ENCODE measurements at places on chromosomes 4 and X.

DNA sequence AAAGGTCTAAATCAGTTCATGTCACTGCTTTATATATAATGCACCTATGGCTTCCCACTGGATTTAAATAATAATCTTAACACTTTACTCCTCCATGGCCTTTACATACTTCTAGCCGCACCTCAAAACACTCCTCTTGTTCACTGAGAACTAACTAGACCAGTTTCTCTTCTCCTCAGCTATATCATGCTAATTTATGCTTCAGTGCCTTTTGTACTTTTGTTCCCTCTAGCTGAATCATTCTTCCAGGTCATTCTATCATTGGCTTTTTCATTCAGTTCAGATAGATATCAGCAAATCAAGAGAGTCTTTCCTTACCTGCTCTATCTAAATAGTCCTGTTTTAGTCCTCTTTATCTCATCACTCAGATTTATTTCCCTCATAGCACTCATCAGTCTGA, 64.2 kb downstream of the TET2 start:
- DNase-seq = no peak

DNA sequence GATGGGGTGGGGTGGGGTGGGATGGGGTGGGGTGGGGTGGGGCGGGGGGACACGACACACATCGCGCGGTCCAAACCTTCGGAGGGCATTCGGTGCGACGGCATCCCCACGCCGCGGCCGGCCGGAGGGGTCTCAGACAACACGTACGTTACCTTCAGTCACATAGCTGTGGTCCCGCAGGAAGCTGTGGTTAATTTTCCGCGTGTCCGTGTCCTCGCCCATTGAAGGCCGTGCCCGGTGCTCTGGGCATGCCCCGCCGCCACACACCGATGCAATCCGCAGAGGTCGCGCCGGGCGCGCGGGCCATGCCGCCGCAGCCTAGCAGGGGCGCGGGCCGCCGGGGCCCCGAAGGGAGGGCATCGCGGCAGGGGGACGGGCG, 417 bp downstream of the PPP2R2C start:
- DNase-seq = no peak

- DNase-seq = no peak
These were observed 336.6 kb upstream of the MAD2L1 start for GRCh38 chr4:120403296-120403695.

- DNase-seq = no peak
These were observed 34.8 kb downstream of the HOPX start for GRCh38 chr4:56646341-56646740.

GRCh38 chr4:85569730-85570299, 94.9 kb downstream of the ARHGAP24 start:
- no peak for DNase-seq

DNA sequence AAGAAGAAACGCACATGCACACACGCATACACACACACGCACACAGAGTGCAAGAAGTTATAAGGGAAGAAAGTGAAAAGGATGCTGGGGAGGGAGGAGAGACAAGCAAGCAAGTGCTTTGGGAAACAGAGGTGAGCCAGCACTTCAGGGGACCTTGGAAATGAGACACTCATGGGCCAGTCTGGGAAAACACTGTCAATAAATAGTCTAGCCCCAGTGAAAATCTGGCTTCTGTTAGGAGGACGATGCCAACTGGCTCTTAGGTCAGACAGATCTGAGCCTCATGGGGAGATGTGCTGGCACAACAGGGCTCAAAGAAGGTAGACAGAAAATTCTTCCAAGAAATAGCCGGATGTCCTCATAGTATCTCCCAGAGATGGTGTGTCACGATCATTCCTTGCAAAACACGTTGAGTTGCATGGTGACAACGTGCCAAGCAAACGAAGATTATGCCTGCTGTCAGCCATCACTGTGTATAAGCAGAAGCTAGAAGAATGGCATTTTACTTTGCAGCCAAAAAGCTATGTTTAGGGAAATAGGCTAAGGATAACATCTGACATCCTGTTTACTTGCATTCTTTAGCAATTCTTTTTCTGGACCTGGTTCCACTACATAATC, 557 bp upstream of the ARHGEF6 start:
- no peak for DNase-seq

All from amygdala (tissue), 56 donors.